ENCODE measurements at places on chromosomes 5 and 9.

- DNase-seq, result no peak
Measured at GRCh38 chr9:111691672-111692329, 30.4 kb downstream of the GNG10 start.

- DNase-seq, result no peak
Measured at GRCh38 chr9:127049581-127049980, 72.9 kb downstream of the ANGPTL2 start.

DNA sequence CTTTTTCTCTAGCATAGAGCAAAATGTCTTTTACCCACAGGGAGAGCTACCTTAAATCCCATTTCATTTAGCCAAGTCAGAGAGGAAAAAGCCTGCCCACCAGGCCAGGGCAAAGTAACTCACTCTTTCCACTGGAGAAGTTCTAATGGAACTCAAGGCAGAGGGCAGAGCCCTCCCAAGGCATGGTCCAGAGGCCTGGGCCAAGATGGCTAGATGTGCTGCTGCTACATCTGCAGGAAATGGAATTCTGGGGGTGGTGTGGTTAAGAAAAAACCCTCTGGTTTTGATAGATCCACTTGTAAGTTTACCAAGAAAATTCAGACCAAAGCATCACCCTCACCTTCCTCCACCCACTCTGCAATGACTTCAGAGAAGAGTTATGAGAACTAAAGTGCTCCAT lies 37.3 kb downstream of the CSF2 start:
- no peak for DNase-seq

- DNase-seq, result no peak
Measured at GRCh38 chr5:132275367-132276220, 18.1 kb downstream of the PDLIM4 start.

- DNase-seq, result no peak
Measured at GRCh38 chr5:172834415-172835289, 601 bp downstream of the ERGIC1 start.

GRCh38 chr5:39469176-39469575 lies 44.4 kb upstream of the DAB2 start:
- DNase-seq, result no peak

DNA sequence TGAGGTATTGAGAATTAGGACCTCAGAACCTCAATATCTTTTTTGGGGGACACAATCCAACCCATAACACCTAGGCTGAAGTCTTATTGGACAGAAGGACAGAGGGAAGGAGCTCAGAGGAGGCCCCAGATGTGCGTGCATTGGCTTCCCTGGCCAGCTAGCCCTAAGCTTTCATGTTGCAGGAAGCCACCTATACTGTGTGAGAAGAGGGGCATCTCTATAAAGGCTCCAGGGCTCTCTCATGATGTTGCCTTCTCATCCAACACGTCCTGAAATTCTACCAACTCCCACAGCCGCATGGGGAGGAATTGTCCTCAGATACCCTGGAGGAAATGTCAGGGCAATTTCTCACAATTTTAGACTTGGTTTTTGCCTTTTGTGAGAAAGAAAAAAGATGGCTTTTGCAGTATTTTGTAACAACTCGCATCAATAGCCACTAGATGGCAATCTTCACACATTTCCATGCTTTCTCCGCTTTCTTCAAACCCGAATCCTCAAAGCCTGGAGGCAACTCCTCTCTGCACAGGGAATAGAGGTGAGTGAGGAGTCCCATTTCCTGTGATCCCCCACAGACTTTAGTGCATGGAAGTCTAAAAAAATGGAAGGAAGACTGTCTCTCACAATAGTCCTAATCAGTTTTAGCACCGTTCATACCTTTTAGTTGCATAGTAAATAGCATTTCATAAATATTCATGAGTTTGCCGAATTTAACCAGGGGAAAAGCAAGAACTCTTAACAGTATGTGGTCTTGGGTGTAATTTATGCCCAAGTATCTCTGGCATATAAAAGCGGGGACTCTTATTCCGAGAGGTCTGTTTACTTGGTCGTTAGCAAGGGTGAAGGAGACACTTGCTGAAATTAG lies 7.4 kb upstream of the PPP3R2 start:
- DNase-seq, result no peak

GRCh38 chr5:179588166-179588565 lies 35.3 kb downstream of the HNRNPH1 start:
- no peak for DNase-seq

DNA sequence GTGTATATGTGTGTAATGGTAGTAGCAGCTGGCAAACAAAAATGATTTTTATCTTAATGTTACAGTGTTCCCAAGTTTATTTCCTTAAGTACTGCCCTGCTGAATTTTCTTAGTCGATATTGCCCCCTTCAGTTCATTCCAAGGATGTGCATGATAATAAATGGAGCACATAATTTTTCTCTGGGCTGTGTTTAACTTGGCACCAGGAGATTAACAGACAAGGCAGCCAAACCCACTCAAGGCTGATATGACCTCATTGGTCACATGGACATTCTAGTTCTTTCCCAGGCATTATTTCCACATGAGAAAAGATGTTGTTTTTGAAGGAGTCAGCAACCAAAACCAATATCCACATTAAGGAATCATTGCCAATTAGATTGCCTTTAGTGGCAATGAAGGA lies 61.8 kb downstream of the COX7C start:
- DNase-seq, result no peak

DNA sequence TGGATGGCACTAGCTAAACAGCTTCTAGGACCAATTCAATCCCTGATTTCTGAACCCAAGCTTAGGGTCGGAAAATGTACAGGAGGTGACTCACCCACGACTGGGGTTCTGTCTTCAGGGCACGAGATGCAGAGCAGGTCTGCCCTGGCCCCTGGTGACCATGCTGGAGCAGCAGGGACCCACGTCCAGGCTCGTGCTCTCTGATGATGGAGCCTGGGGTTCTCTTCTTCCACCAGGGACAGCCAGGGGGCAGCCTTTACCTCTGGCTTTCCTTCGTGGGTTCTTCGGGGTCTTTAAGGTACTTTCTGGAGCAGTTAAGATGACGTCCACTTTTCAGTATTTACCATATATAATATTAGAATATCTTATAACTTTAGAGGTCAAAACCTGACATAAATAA lies 2.1 kb downstream of the CFAP77 start:
- no peak for DNase-seq

DNA sequence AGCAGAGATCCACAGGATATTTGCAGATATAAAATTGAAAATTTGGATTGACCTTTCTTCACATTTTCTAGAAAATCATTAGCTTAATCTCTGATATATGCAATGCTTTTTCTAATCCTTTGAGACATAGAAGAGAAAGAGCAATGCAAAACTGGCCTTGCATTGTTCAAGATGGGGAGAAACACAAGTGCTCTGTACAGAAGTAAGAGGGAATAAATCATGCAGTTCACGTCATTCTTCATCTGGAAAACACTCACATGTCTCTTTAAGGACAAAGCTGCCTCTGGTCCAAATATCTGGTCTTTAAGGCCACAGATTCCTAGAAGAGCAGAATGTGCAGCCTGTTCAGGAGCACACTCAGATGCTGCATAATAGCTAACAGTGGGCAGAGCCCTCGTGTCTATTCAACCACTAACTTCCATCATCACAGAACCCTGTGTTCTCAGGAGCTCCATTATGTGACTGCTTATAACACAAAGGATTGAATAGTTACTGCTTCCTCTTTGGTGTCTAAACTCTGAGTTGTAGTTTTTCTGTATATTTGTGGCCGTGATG lies 277.5 kb downstream of the PLK2 start:
- DNase-seq, result no peak

- no peak for DNase-seq
Measured at GRCh38 chr5:173394701-173395100, 66.5 kb upstream of the STC2 start.

DNA sequence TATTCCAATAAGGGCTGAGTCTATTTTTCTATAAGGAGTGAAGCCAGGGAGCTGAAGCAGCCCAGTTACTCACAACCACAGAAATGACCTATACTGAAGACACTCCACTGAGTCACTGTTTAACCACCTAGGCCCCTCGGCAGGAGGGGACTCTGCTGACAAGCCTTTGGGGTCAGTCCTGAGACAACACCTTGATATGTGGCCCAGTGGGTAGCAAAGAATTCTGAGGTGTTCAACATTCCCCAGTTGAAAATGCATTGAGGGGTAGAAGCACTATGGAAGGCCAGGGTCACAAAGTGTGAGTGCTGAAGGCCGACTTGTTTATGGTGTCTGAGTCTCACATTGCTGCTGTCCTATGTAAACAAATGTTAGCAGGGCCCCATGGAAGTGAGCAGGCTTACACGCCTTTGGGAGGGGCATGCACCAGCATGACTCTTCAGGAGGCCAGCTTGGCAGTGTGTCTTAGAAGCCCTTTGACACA lies 112.6 kb upstream of the NFIL3 start:
- DNase-seq, result no peak

GRCh38 chr5:5770825-5771224 lies 348.3 kb downstream of the ICE1 start:
- no peak for DNase-seq

- no peak for DNase-seq
Measured at GRCh38 chr9:101119206-101119819, 90.8 kb downstream of the PLPPR1 start.

- no peak for DNase-seq
Measured at GRCh38 chr9:5876711-5877110, 14.0 kb upstream of the MLANA start.

GRCh38 chr9:126114850-126115460 lies 211.7 kb upstream of the MVB12B start:
- DNase-seq, result no peak

DNA sequence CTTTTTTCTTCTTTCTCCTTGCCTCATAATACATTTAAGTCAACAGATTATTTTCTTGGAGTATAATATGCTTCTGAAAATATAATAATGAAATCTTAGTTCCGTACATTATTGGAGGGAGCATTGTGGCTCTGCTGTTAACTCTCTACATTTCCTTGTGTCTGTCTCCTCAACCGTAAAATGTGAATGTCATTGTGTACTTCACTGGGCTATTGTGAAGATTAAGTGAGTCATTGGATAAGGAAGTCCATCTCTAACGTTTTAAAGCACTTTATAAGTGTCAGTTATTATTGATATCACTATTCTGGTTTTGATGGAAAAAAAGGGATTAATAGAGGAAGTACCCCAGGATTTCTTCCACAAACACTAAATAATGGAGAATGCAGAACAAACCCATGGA lies 304.5 kb upstream of the RFX3 start:
- DNase-seq, result no peak

GRCh38 chr9:34866614-34867013 lies 91.5 kb upstream of the PHF24 start:
- DNase-seq, result no peak

GRCh38 chr5:98913911-98914310 lies 14.9 kb downstream of the CHD1 start:
- DNase-seq, result no peak

- no peak for DNase-seq
Measured at GRCh38 chr9:4732890-4733289, 8.1 kb downstream of the AK3 start.

GRCh38 chr5:57166276-57166675 lies 7.6 kb upstream of the GPBP1 start:
- no peak for DNase-seq

GRCh38 chr9:131887680-131888079 lies 147.8 kb upstream of the RAPGEF1 start:
- DNase-seq, result no peak

DNA sequence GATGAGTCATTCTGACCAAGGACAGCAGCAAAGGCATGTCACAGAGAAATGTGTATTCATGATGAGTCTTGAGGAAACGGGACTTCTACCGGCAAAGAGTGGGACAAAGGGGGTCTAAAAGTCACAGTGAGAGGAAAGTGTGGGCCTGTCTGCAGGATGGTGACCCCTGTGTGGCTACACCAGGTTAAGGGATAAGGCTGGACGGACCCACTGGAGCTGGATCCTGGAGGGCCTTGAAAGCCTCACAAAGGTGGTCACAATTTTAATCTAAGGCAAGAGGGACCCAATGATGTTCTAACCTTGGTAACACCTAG lies 176.5 kb downstream of the CDK5RAP2 start:
- no peak for DNase-seq

DNA sequence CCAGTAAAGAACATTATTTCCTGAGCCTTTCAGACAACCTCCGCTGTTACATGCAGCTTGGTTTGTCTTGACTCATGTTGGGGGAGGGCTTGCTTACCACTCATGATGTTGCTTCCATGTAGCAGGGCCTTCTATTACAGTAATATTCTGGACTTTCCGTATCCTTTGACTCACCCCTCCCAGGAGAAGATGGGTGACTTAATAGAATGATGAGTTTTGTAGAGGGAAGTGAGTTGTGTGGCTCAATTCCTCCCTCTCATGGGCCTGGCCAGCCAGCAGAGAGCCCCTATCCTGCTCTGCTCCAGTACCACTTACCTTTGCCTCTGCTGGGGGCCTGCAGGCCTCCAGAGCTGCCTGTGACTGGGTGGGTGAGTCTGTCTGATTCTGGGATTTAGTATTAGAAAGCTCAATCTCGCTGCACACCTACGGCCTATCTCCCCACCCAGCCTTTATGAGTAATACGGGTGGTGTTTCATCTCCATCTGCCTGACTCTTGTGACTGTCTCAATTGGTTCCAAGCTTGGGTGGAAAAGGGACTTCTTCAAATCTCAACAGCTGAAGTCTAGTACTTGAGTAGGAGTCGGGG lies 52.6 kb upstream of the KLF9 start:
- no peak for DNase-seq

DNA sequence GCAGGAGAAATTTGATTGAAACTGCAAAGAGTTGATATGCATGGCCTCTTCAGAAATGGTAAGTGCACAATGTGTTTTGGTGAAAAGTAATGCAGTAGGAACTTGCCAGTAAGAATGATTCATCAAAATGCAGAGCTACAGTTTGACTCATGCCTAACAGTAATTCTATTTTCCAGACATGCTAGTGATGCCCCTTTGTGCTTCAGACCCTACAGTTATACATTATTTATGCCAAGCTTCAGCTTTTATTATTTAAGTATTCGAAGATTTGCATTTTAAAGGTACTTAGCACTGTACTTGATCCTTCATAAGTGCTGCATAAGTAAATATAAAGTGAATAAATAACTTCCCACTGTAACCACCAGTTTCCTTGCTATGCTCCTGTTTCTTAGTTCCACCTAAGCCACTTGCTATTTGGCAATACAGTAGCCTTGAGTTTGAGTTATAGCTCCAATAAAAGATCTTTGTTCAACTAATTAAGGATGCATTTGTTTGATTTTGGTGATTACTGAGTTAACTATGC lies 3.6 kb upstream of the SPATA31E1 start:
- no peak for DNase-seq

DNA sequence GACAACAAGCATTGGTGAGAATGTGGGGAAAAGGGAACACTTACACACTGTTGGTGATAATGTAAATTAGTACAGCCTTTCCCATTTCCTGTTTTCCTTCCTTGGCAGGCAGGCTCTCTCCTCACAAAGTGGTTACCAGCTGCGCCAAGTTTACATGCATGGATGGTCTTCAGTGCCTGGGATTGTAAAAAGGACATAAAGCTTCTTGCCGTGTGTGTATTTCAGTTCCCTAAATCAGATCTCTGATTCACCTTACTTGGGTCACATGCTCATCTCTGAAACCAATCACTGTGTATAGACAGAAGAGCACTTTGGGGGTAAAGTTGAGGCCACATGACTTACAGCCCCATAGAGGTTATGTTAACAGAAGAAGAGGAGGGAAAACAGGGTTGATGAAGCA lies 92.8 kb downstream of the CAVIN4 start:
- DNase-seq, result no peak

GRCh38 chr9:6152788-6153187 lies 62.8 kb upstream of the IL33 start:
- DNase-seq, result no peak

GRCh38 chr5:61186634-61187033 lies 24.4 kb upstream of the SMIM15 start:
- DNase-seq, result no peak
